ENCODE measurements at places on chromosomes 11 and 22. TPM values are rescaled to one million over a fixed set of nuclear protein-coding genes. Genes with fewer than 3 reads are reported as not detected.

DNA sequence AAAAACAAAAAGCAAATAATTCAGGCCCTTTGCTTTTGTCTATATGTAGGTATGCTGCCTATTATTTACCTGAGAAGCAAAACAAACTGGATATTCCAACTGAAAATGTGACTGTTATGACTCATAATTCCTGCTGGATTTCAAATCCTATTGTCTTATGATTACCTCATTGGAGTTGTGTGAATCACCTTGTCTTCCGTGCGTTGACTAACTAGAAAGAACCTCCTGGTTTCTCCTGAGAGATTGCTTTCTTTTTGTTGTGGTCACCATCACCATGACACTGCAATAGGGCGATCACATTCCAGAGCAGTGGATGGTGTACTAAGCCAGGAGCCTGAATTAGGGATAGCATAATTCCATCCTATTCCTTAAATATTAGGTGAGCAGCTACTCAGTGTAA is 23.0 kb upstream of the EXPH5 start:
- no peaks in the 10 kb centered on the region for H3K36me3 ChIP-seq
- H3K4me1 ChIP-seq, result peaks cover 8% of the 10 kb centered on the region
- DNase-seq, result no peak
- H3K27ac ChIP-seq, result no peak overlapping the region
- H3K27me3 ChIP-seq, result peaks cover 9% of the 10 kb centered on the region

The FAM111B gene
- 54.9 TPM for total RNA-seq

The SGSM1 gene
- total RNA-seq, result 0.64 TPM

DNA sequence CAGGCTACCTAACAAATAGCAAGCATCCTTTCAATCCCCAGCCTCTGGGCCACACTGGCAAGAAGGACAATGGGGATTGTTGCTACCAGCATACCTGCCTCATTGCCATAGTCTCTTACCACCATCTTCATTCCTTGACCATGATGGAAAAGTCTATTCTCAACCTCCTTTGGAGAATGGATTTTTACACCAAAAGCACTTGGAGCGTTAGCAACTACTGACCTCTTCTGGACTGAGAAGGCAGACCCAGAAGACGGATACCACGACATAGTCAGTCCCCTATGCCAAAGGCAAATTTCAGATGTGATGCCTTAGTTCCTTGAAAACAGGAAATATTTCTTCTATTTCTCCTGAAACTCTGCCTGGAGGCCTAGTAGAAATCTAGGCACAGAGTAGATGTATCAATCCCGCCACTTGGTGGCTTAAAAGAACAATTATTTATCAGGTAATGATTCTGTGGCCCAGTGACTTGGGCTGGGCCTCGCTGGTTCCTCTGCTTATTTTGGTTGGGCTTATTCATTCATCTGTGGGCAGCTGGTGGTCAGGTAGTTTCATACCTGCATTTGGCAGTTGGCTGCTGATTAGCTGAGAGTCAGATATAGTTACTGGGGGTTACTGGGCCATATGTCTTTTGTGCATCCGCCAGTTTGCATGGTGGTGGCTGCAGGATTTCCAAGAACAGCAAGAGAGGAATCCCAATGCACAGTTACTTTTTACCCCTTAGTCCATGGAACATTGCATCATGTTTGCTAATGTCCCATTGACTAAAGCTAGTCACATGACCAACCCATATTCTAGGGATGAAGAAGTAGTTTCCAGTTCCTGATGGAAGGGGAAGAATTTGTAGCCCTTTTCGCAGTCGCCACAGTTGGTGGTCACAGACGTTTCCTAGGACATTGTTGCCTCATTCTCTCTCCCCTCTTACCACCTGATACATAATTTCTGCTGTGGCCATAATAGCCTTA is 75.2 kb downstream of the DHCR7 start:
- no peak overlapping the region for H3K27ac ChIP-seq
- H3K27me3 ChIP-seq, result no peaks in the 10 kb centered on the region
- no peaks in the 10 kb centered on the region for H3K36me3 ChIP-seq
- no peaks in the 10 kb centered on the region for H3K4me1 ChIP-seq
- DNase-seq, result no peak

The MAPK8IP2 gene
- 0.17 TPM for total RNA-seq

- no peak overlapping the region for H3K4me3 ChIP-seq
- peaks cover 32% of the 10 kb centered on the region for H3K4me1 ChIP-seq
- H3K36me3 ChIP-seq, result peaks cover 5% of the 10 kb centered on the region
- H3K27me3 ChIP-seq, result peaks cover 2% of the 10 kb centered on the region
- no peak for DNase-seq
Observed at GRCh38 chr11:10537600-10537999, 3.4 kb downstream of the RNF141 start.

- peak overlapping the region; percentile 86 for H3K27ac ChIP-seq
- DNase-seq, result peak; percentile 84
- H3K4me1 ChIP-seq, result peaks cover 50% of the 10 kb centered on the region
- peaks cover 16% of the 10 kb centered on the region for H3K36me3 ChIP-seq
Observed at GRCh38 chr11:57792060-57792541, 30.5 kb downstream of the CTNND1 start.

DNA sequence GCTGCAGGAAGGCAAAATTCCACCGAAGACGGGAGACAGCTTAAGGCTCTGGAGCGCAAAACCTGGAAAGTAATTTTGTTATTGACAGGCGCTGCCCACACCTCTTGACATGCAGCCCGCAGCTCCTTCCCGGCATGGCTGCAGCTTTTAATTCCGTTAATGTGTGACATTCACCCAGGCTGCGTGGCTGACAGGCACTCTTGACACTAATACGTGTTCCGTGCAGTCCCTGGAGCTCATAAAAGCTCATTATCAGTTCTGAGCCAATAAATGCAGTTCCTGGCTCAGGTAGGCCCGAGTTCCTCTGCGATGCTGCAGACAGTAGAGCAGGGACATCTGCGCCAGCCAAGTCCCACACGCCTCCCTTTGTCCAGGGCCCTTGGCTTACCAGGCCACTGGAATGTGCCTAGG is 34.8 kb downstream of the TSPAN18 start:
- H3K27ac ChIP-seq, result no peak overlapping the region
- no peak for DNase-seq
- peaks cover 8% of the 10 kb centered on the region for H3K4me1 ChIP-seq
- no peak overlapping the region for H3K4me3 ChIP-seq
- peaks cover 4% of the 10 kb centered on the region for H3K36me3 ChIP-seq

DNA sequence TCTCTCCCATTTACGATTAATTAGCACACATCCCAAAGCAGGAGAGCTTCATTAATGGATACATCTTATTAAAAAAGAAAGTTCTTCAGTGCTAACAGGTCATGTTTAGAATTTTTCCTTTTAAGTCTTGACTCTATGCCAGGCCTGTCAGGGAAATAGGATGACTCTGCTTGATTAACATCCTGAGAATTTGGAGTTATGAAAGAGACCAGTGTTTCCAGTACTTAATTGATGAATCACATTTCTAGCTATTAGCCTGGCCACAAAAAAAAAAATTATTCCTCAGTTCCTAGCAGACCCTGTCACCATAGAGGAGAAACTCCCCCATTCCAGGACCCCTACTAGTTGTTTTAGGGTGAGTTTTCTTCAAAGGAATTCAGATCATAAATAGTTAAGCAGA is 23.6 kb upstream of the ME3 start:
- peaks cover 4% of the 10 kb centered on the region for H3K27me3 ChIP-seq
- H3K4me1 ChIP-seq, result peaks cover 5% of the 10 kb centered on the region
- H3K4me3 ChIP-seq, result no peak overlapping the region
- H3K36me3 ChIP-seq, result no peaks in the 10 kb centered on the region
- H3K27ac ChIP-seq, result no peak overlapping the region
- DNase-seq, result no peak

DNA sequence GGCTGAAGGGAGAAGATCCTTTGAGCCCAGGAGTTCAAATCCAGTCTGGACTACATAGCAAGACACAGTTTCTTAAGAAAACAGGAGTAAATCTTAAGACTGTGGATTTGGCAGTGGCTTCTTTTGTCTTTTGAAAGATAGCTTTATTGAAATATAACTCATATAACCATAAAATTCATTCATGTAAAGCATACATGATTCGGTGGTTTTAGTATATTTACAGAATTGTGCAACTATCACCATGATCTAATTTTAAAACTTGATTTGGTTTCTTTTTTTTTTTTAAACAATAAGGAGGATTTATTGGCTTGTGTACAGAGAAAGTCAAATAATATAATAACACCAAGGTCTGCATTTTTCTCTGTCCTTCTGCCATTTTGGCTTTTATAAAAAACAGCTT is 23.1 kb upstream of the PSMA1 start:
- H3K4me1 ChIP-seq, result peaks cover 83% of the 10 kb centered on the region
- H3K27me3 ChIP-seq, result no peaks in the 10 kb centered on the region
- peaks cover 35% of the 10 kb centered on the region for H3K36me3 ChIP-seq
- no peak overlapping the region for H3K27ac ChIP-seq

GRCh38 chr22:19498866-19499190 is 19.1 kb downstream of the CDC45 start:
- no peaks in the 10 kb centered on the region for H3K27me3 ChIP-seq
- no peak for DNase-seq
- H3K27ac ChIP-seq, result no peak overlapping the region
- H3K4me1 ChIP-seq, result no peaks in the 10 kb centered on the region
- no peak overlapping the region for H3K4me3 ChIP-seq

- H3K4me3 ChIP-seq, result no peak overlapping the region
- peaks cover 9% of the 10 kb centered on the region for H3K4me1 ChIP-seq
- DNase-seq, result no peak
- peaks cover 37% of the 10 kb centered on the region for H3K27me3 ChIP-seq
- H3K27ac ChIP-seq, result no peak overlapping the region
Observed at GRCh38 chr11:110098645-110099044, 5.5 kb downstream of the ZC3H12C start.

- H3K4me1 ChIP-seq, result peaks cover 21% of the 10 kb centered on the region
- H3K27me3 ChIP-seq, result no peaks in the 10 kb centered on the region
- peak overlapping the region; percentile 4 for H3K27ac ChIP-seq
- no peak overlapping the region for H3K4me3 ChIP-seq
Observed at GRCh38 chr11:1017269-1018005, 19.1 kb downstream of the MUC6 start.

GRCh38 chr11:134574425-134574824 is 162.4 kb upstream of the B3GAT1 start:
- no peak overlapping the region for H3K27ac ChIP-seq
- DNase-seq, result no peak
- H3K27me3 ChIP-seq, result no peaks in the 10 kb centered on the region
- no peaks in the 10 kb centered on the region for H3K36me3 ChIP-seq

The SCGB1D2 gene
- total RNA-seq, result not detected

- H3K27me3 ChIP-seq, result peaks cover 34% of the 10 kb centered on the region
- no peaks in the 10 kb centered on the region for H3K36me3 ChIP-seq
- H3K4me1 ChIP-seq, result peaks cover 5% of the 10 kb centered on the region
- H3K4me3 ChIP-seq, result no peak overlapping the region
Observed at GRCh38 chr22:42716649-42717127, 4.0 kb downstream of the A4GALT start.

DNA sequence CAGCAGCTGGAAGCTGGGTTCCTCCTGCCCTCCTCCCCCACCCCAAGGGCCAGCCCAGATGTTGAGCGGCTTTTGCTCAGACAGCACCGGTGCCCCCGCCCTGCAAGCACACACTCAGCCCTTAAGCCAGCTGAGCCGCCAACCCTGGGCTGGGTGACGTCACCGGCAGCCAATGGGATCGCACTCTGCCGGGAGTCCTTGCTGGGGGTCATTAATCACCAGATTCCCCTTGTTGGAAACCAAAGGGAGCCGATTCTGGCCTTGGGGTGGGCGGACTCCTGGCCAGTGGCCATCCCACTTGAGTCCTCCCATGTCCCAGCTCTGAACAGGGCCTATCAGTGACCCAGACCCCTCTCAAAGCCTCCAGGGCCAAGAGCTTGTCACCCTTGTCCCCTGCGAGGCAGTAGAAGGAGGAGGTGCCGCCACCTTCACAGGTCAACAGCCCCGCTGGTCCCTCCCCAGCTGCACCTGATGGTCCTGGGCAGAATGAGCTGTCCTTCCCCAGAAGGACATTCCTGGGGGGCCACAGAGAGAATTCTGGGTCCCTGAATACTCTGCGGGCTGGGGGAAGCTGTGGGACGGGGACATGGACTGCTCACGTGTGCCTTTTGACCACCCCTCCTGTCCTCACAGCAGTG is 7.4 kb downstream of the DUSP8 start:
- no peaks in the 10 kb centered on the region for H3K36me3 ChIP-seq
- H3K4me3 ChIP-seq, result no peak overlapping the region
- no peak overlapping the region for H3K27ac ChIP-seq
- no peak for DNase-seq
- peaks cover 5% of the 10 kb centered on the region for H3K27me3 ChIP-seq

- H3K4me3 ChIP-seq, result no peak overlapping the region
- peak overlapping the region; percentile 49 for H3K27ac ChIP-seq
- DNase-seq, result no peak
- H3K27me3 ChIP-seq, result no peaks in the 10 kb centered on the region
- peaks cover 91% of the 10 kb centered on the region for H3K4me1 ChIP-seq
Observed at GRCh38 chr11:93526346-93526633, 16.9 kb downstream of the SMCO4 start.

The NRGN gene
- total RNA-seq, result 6.1 TPM

The PTDSS2 gene
- total RNA-seq, result 31.0 TPM
